ENCODE measurements at places on chromosomes 4 and X.
A peak's percentile ranks its signal among the peaks of the same experiment; 100 is the strongest.

DNA sequence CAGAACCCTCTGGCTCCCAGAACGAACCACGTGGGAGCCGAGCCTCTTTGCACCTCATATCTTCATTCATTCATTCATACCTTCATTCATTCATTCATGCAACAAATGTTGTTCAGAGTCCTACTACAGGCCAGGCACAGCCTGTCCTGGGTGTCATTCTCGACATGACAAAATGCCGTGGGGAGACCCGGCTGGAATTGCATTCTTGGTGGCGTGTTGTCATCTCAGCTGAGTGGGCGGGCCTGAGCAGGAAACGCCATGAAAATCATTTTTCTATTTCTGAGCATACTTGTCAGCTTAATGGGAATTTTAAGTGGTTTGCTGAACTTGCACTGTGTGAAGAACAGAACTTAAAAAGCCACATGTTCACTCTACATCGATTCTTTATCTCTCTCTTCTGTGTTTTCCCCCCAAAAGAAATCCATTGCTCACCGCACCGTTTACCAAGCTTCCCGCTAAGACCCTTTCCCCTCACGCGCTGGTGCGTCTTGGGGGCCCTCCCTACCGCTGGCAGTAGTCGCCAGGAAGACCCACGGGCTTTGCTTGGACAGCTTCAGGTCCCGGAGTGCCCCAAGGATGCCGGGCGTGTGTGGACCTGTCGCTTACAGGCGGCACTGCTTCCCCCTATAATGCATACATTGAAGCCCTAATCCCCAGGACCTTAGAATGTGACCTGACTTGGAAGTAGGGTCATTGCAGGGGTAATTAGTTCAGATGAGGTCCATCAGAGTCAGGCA, 41.6 kb upstream of the HMX1 start:
- no peak for DNase-seq

DNA sequence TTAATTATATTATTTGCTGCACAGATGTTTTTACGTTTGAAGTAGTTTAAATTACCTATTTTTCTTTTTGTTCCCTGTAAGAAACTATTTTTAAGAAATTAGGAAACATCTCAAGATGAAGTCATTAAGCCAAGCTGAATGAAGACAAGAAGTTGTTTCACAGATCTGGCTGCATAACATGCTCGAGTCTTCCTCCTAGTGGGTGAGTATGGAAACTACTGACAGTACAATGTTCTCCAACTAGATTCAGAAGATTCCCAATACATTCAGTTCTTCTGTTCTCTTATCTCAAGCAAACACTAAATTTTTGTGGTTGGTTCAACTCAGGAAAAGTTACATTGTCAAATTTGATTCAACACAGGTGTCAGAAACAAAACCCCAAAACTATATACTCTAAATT, 256.8 kb upstream of the VCX start:
- no peak for DNase-seq

DNA sequence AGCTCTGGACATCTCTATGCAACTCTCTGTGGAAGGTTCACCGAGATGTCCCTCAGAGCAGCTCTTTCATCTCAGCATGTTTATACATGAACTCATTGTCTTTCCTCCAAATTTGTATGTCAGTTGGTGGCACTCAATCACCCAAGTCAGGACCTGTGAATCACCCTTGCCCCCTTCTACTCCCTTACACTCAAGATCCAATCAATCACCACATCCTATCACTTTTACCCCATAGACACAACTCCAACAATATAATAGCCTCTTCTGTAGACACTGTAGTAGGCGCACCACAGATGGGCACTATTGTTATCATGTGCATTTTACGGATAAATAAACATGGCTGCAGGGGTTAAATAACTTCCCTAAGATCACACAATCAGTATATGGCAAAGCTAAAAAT, 41.3 kb upstream of the IRF2 start:
- DNase-seq: no peak

DNA sequence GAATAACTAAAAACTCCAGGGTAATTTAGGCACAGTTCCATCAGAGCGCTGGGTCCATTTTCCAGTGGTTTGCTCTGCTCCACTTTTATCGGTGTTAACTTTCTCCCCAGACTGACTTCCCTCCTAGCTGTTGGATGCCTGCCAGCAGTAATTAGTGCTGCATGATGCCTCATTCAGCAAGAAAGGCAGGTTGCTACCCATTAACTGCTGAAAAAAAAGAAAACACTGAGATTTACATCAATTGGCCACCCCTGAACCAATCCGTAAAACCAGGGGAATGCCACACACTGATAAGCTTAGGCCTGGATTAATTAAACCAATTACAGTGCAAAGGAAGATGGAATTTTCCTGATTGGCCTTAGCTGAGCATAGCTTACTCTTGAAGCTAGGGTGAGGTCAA, 182.4 kb upstream of the CXXC4 start:
- DNase-seq: no peak

DNA sequence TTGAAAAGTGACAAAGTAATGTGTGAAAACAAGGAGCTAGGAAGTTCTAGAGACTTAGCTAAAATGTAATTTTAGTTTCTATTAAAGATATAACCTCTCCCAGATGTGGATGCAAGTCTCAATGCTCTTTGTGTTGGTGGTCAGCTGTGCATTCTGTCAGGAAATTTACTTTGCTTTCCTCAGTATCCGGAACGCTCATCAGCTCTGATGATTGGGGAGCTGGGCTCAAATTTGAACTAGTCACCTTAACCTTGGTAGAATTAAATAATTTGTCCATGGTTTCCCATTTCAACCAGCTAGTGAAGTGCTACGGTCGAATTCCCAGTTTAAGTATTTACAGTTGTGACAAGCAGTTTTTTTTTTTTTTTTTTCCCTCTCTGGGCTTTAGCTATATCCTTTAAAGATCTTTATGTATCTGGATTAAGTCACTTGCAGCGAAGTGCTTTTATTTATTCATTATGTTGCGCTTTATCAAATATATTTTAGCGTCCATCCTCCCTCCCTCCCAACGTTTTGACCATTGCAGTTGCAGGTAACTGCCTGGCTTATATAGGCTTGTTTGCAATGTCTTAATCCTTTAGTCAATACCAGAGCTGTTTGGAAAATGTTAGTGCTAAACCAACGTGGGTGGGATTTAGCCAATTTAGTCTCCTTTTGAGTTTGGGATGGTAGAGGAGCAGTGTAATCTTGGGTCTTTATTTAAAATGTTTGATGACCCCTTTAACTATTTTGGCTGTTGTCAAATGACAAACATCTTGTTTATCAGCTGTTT, 2.1 kb downstream of the OGT start:
- no peak for DNase-seq

DNA sequence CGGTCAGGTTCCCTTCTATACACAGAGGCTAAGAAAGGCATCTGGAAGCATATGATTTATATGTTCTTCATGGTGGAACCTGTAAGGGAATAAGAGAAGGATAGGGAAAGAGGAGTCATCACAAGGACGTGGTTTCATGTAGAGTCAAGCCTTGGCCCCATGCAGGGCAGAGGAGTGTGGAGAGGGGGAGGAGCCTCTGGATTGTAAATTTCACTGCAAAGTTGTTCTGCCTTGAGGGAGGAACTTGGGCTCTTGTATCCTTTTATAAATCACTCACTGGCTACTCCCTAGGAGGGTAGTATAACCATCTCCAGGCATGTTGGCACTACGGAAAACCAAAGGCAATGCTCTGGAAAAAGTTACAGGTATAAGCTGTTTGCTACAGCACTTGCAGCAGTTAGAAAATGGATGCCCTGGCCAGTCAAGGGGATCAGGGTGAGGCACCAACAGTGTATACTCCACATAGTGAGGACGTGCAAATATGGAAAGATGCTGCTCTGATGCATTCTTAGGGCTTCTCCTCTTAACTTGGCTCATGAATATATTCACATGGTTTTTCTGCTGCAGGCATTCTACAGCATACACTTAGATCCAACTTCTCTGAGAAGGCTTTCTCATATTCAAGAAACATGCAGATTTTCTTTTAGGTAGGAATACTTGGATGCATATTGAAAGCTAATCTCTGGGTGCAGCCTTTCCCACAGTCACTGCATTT, 60.3 kb upstream of the ZNF81 start:
- DNase-seq: no peak

DNA sequence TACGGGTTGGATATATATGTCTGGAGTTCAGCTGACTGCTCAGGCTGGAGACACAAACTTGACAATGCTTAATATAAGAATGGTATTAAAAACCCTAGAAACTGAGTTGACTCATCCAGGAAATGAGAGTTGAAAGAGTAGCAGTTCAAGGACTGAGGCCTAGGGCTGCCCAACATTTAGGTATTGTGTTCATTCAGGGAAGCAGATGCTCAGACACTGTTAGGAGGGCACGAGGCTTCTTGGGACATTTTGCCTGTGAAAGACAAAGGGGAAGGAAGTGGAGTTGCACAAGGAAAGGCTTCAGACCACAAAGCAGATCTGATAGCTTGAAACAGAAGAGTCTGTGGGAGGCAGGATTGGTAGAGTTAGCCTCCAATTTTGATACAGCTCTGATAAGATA, 52.0 kb upstream of the HS3ST1 start:
- DNase-seq: peak; percentile 24

GRCh38 chrX:118448273-118448783, 47.3 kb upstream of the DOCK11 start:
- no peak for DNase-seq

DNA sequence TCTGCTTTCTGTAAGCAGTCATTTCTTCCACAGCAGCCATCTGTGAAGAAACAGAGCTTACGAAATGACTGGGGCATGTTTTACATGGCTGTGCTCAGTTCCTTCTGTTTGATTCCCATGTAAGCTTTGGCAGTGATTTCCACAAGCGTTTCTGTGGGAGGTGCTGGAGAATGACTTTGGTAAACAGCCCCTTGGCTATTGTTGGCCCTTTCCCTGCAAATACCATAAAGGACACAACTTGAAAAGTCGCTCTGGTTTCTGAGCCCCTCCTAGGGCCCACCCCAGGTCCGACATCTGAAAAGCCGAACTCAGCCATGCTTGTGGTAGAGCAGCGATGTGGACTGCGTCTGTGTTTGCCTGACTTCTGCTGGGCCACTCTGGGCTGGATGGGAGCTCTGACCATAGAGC, 3.7 kb downstream of the LIMCH1 start:
- no peak for DNase-seq

- DNase-seq: no peak
These were observed 188.4 kb downstream of the GASK1B start for GRCh38 chr4:157984285-157984911.
